Naive thymus-derived CD4-positive, alpha-beta T cell (primary cell): ENCODE measurements at places on chromosomes 2 and 18.

DNA sequence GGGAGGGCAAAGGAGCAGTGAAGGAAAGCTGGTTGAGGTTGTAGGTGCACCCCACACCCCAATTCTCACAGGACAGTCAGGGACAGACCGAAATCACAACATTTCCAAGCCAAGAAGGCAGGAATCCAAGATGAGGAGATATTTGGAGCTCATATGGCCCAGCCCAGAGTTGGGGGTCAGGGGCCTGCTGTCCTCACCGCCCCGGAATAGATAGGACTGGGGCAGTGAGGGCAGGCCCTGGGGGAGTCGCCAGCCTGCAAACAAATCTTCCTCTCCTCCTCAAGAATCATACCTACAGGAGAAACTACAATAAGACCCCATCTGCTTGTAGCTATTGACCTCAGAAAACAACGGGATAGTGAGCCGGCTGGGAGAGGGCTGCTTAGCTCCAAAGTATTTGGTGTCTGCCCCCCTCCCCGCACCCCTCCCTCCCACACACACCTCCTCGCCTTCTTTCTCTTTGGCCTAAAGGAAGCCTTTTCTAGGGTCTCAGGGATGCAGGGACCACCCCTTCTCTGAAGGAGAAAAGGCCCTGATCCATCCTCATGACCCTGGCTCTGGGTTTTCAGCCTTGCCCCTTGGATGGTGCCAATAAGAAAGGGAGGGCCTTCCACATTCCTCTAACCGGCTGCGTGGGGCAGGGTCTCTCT lies 3.8 kb downstream of the EN1 start:
- DNase-seq, result no peak

- DNase-seq, result no peak
These were observed 223.0 kb downstream of the RND3 start for GRCh38 chr2:150264442-150264841.

DNA sequence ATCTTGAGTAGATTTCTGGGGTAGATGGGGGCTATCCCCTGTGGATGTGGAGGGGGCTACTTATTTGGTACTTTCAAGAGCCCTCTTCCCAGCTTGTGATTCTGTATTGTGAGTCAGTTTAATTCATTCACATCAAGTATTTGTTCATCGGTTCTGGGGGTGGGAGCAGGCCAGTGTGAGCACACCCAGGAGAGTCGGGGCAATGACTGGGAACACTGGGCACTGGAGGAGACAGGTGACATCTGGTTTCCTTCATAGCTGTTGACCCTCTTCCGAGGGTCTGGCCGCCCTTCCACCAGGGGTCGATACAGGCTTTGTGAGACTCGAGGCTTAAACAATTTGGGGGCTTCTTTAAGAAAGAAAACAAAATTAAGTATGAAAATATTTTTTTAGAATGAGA lies 2.5 kb upstream of the TOGARAM2 start:
- DNase-seq, result no peak

GRCh38 chr2:128593879-128594650 lies 275.4 kb upstream of the HS6ST1 start:
- peak; percentile 16 for DNase-seq

DNA sequence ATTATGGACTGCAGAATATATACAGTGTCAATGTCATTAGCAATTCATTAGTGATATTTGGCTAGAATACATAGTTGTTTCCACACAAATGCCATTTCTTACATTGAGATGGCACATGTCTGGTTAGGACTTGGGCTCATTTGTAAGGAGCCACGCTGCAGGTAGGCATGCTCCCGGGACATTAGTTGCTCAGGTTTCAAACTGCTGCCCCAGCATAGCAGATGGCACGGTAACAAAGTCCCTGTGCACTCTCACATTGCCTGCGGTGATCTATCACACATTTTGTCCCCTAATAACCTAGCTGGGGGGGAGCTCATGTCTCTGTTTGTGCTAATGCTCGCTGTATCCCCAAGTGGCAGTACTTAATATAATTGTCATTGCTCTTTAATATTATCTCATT lies 185.1 kb downstream of the NEDD4L start:
- DNase-seq, result no peak

GRCh38 chr2:226403369-226403768 lies 396.3 kb downstream of the IRS1 start:
- no peak for DNase-seq

- no peak for DNase-seq
These were observed 8.7 kb upstream of the AGFG1 start for GRCh38 chr2:227462972-227463931.

DNA sequence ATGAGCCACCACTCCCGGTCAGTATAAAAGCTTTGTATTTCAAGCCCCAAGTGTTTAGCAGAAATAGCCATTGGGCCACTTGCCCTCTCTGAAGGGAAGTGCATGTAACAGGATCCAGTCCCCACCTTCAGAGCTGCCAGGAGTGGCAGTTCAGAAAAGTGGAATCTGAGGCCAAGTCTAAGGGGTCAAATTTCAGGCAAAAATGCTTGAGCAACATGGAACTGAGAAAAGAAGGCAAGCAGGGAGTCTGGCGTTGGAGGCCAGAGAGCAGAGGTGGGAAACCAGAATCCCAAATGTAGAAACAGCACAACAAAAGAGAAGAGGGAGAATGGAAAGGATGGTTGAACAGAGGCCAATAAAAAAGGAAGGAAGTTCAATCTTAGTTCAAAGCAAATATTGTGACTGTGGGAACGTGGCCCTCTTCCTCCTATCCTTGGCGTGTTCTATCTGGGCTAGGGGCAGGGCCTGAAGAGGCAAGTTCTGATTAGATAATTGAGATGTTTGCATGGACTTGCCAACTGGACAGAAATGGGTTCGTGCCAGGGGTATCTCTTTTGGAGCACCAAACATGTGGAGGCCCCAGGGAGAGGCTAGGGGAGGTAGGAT lies 102.2 kb downstream of the AP1S3 start:
- no peak for DNase-seq
